Thyroid gland (tissue), 4 donors: ENCODE measurements at places on chromosomes 11 and 22. TPM values are rescaled to one million over a fixed set of nuclear protein-coding genes. Genes with fewer than 3 reads are reported as not detected.

DNA sequence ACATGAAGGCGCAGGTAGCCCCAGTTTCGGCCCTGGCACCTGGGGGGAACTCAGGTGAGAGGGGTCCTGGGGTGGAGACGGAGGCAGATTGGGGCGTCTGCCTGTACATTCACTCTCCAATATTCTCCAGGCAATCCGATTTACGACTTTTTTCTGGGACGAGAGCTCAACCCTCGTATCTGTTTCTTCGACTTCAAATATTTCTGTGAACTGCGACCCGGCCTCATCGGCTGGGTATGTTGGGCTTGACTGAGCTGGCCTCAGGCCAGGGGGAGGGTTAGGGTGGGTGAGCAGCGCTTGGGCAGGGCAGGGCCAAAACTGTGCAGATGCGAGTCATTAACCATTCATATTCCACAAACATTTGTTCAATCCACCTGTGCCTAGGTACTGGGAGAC lies 1.7 kb downstream of the TM7SF2 start:
- peaks cover 37% of the 10 kb centered on the region for H3K4me1 ChIP-seq
- H3K27me3 ChIP-seq: no peaks in the 10 kb centered on the region
- H3K4me3 ChIP-seq: no peak overlapping the region

GRCh38 chr11:71298016-71298550 lies 45.7 kb upstream of the SHANK2 start:
- no peaks in the 10 kb centered on the region for H3K27me3 ChIP-seq
- no peak overlapping the region for H3K27ac ChIP-seq
- no peaks in the 10 kb centered on the region for H3K4me1 ChIP-seq
- H3K4me3 ChIP-seq: no peak overlapping the region
- no peaks in the 10 kb centered on the region for H3K36me3 ChIP-seq
- DNase-seq: no peak

Gene SEPTIN5
- total RNA-seq: 38.0 TPM

- peaks cover 4% of the 10 kb centered on the region for H3K36me3 ChIP-seq
- no peak for DNase-seq
- no peak overlapping the region for H3K4me3 ChIP-seq
- H3K27me3 ChIP-seq: no peaks in the 10 kb centered on the region
- no peak overlapping the region for H3K27ac ChIP-seq
- H3K4me1 ChIP-seq: peaks cover 39% of the 10 kb centered on the region
These were observed 2.3 kb downstream of the TUBGCP6 start for GRCh38 chr22:50242406-50242949.

DNA sequence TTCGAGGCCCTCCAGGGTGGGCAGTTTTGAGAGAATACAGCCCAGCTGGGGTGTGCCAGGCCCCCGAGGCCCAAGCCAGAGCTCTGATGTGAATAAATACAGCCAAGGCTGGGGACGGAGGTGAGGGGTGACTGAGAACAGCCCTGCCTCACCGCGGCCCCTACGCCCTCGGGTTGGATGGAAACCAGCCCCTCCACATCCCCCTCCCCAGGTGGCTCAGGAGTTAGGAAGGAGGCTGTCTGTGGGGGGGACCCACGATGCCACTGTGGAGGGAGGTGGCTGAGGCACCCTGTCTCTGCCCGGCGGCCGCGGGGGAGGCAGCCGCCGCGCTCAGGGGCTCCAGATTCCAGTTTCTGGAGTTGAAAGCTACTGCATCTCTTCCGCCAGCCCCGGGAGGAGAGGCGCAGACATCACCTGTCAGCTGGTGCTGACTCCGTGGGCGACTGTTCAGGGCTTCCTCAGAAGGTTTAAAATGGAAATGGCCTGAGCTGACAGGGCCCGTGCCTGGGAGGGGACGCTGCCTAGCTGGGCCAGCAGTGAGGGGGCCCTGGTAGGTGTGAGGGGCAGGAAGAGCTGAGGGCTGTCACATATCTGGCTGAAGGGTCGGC lies 1.4 kb downstream of the FLRT1 start:
- peak overlapping the region; percentile 82 for H3K27ac ChIP-seq
- H3K27me3 ChIP-seq: no peaks in the 10 kb centered on the region
- DNase-seq: peak; percentile 45
- peaks cover 5% of the 10 kb centered on the region for H3K4me1 ChIP-seq

GRCh38 chr22:36850682-36851081 lies 10.1 kb upstream of the NCF4 start:
- no peak overlapping the region for H3K27ac ChIP-seq
- no peaks in the 10 kb centered on the region for H3K27me3 ChIP-seq
- no peaks in the 10 kb centered on the region for H3K36me3 ChIP-seq
- no peaks in the 10 kb centered on the region for H3K4me1 ChIP-seq
- DNase-seq: no peak
- no peak overlapping the region for H3K4me3 ChIP-seq

- H3K4me3 ChIP-seq: no peak overlapping the region
- no peak for DNase-seq
- no peak overlapping the region for H3K27ac ChIP-seq
- H3K27me3 ChIP-seq: no peaks in the 10 kb centered on the region
- H3K4me1 ChIP-seq: no peaks in the 10 kb centered on the region
These were observed 48.1 kb upstream of the CWF19L2 start for GRCh38 chr11:107505647-107506225.

DNA sequence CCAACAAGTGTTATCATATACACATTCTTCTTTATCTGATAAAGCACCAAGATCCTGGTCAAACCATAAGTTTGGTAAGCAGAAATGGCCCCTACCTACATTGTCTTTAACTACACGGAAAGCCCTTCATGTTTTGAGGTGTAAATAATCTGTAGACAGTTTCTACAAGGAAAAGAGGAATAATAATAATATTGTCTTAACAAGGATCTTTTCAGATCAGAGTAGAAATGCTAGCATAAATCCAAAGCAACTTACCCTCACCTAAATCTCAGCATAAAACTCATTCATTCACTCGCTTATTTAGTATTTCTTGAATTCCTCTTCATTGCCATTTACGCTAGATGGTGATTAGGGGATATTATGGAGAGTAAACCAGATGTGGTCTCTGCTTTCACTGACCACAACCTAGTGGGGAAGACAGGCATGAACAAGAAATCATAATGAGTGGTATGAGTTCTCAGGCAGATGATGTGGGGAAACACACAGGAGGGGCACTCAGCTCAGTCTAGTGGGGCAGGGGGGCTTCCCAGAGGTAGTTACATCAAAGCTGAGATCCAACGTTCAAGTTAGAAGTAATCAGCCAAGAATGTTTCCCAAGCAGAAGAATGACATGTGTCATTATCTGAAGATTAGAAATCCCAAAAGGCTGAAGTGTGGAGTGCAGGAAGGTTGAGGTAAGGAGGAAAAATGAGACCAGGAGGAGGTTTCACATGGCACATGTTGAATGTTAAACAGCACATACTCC lies 65.4 kb upstream of the ZC3H12C start:
- H3K36me3 ChIP-seq: no peaks in the 10 kb centered on the region
- H3K27me3 ChIP-seq: no peaks in the 10 kb centered on the region
- no peak overlapping the region for H3K4me3 ChIP-seq
- H3K4me1 ChIP-seq: peaks cover 16% of the 10 kb centered on the region
- H3K27ac ChIP-seq: no peak overlapping the region
- DNase-seq: no peak

GRCh38 chr11:105986554-105986953 lies 35.5 kb downstream of the MSANTD4 start:
- H3K36me3 ChIP-seq: no peaks in the 10 kb centered on the region
- no peaks in the 10 kb centered on the region for H3K27me3 ChIP-seq
- no peak overlapping the region for H3K4me3 ChIP-seq
- H3K4me1 ChIP-seq: no peaks in the 10 kb centered on the region
- no peak for DNase-seq

- no peak for DNase-seq
- no peak overlapping the region for H3K4me3 ChIP-seq
- no peaks in the 10 kb centered on the region for H3K36me3 ChIP-seq
These were observed 14.7 kb downstream of the ABTB2 start for GRCh38 chr11:34343153-34343552.

GRCh38 chr11:127425281-127425680 lies 424.7 kb upstream of the KIRREL3 start:
- no peaks in the 10 kb centered on the region for H3K4me1 ChIP-seq
- H3K36me3 ChIP-seq: no peaks in the 10 kb centered on the region
- H3K27ac ChIP-seq: no peak overlapping the region
- DNase-seq: no peak
- no peaks in the 10 kb centered on the region for H3K27me3 ChIP-seq

Gene SLC5A1
- total RNA-seq: not detected

Gene KCNE3
- total RNA-seq: 7.9 TPM

GRCh38 chr11:130872513-130872912 lies 43.8 kb downstream of the SNX19 start:
- H3K4me1 ChIP-seq: no peaks in the 10 kb centered on the region
- no peak for DNase-seq
- no peaks in the 10 kb centered on the region for H3K27me3 ChIP-seq
- H3K4me3 ChIP-seq: no peak overlapping the region

- no peaks in the 10 kb centered on the region for H3K4me1 ChIP-seq
- no peak overlapping the region for H3K27ac ChIP-seq
- no peaks in the 10 kb centered on the region for H3K36me3 ChIP-seq
These were observed 21.1 kb downstream of the RFPL3 start for GRCh38 chr22:32378707-32379272.
